Stimulated activated CD4-positive, alpha-beta T cell treated with anti-CD3 and anti-CD28 coated beads, TNF-alpha, amount 100 ng/mL, for 1 hour (primary cell): ENCODE measurements at places on chromosomes 12 and 14.

GRCh38 chr12:90905691-90906370 is 49.1 kb downstream of the CCER1 start:
- DNase-seq = no peak

- DNase-seq = no peak
Observed at GRCh38 chr12:131369094-131369845, 341.6 kb upstream of the SFSWAP start.

GRCh38 chr14:92407410-92407809 is 84.4 kb downstream of the SLC24A4 start:
- no peak for DNase-seq

- no peak for DNase-seq
Observed at GRCh38 chr14:73472185-73473114, 14.1 kb upstream of the NUMB start.

- no peak for DNase-seq
Observed at GRCh38 chr12:5204271-5204670, 160.6 kb downstream of the KCNA5 start.

DNA sequence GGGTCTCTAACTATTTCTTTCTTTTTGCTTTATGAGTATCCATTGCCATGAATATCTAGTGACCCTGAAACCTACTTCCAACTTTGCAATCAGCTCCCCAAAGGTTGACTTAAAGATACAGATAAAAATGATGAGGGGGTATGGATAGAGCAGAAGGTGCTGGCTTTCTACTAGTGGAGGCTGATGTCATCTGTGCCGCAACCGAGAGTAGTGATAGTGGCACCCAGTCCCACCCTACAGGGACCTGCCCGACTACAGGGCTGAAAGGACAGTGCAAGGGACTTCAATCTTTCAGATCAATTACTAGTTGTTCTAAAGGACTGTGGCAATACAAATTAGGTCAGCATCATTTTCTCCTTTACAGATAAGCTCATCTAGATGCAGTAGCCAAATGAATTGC is 806.0 kb downstream of the VRK1 start:
- DNase-seq = no peak

DNA sequence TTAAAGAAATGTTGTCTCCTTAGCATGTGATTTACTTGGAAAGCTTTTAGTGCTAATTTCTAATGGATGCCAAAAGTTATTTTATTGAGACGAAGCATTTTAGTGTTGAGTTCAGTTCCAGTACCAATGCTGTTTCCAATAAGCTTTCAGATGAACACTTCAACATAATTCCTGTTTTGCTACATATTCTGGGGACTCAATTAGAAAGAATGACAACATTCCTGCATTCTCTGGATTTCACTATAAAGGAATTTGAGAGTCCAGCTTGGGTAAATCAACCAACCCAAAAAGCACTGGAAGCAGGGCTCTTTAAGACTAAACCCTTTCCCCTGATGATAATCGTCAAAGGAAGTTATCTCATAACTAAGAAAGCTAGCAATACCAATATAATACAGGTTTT is 353.0 kb upstream of the TMTC1 start:
- DNase-seq = no peak

DNA sequence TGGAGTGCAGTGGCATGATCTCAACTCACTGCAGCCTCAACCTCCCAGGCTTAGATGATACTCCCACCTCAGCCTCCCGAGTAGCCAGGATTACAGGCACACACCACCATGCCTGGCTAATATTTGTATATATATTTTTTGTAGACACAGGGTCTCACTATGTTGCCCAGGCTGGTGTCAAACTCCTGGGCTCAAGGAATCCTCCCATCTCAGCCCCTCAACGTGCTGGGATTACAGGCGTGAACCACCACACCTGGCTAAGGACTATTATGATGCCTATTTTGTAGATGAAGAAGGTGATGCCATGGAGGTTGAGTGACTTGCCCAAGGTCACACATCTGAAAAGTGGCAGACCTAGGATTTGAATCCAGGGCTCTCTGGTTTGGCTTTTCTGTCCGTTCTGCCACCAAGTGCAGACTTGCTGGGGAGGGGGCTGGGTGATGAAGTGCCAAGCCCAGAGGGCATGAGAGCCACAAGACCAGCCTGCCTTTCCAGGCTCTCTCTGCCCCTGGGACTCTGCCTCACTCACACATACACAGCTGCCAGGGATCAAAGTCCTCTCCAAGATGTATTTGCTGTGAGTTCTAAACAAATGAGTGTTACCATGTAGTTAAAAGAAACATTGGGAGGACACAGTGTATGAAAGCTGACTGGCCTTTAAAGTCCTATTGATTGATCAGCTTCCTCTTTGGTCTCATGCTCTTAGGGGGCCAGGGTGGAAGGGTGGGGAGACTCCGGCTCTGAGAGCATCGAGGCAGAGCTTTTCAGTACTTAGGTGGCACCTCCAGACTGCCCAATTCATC is 21.3 kb upstream of the RBM19 start:
- no peak for DNase-seq

GRCh38 chr14:103748534-103748857 is 32.9 kb downstream of the ZFYVE21 start:
- peak; percentile 9 for DNase-seq

DNA sequence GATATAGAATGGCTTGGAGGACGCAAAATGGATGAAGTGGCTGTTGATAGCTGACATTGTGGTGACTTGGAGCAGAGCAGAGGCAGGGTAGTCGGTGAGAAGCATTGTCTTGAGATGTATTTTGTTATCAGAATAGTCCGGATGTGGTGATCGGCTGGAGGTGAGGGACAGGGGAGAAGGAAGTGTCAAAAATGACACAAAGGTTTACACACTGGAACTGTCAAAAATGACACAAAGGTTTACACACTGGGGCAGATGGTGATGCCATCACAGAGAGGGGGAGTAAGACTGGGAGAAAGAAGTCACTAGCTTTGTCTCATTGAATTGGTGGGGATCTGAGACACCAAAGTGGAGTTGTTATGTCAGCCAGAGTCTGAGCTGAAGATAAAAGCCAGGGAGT is 30.1 kb downstream of the CDKL1 start:
- DNase-seq = no peak

DNA sequence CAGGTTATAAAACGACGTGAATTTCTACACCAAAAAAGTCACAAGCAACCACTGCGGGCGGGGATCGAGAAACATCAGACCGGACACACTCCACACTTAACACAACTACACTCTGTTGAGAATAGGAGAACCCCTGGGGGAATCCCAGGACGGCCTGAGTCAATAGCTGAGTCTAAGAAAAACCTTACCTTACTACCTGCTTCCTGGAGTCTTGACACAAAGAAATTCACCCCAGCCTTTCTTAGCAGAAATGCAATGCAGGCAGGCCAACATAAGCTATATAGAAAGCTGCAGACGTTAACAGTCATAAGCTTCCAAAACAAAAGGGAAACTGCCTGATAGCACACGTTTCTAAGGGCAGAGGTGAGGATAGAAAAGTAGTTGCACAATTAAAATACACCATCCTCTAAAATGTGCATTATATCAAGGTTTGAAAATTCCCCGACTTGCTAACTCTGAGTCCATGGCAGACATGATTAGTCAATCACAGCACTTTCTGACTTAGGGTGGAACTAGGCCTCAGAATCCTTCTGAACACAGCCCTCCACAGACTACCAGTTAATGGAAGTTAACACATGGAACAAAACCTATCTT is 68.0 kb downstream of the CCDC88C start:
- peak; percentile 37 for DNase-seq

GRCh38 chr14:22829661-22830442 is at the start of gene MRPL52:
TSS of gene MRPL52 (plus strand) at chr14:22829887. CDS start at chr14:22829913, 26 bp downstream.
- DNase-seq = peak; percentile 78

DNA sequence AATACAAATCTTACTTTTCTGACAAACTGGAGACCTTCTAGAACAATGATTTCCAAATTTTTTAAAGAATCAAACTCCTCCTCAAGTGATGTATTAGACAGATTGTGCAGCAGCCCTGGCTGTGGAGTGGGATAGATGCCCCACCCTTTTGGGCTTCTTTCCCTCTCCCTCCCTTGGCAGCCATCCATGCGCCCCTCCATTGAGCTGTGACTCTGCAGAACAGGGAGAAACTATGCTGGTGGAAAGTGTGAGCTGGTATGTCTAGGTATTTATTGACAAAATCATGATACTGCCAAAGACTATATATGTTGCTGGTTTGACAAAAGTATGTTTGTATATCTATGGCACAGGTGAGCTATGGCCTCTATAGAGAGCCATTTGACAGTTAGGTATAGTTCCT is 138.5 kb downstream of the KTN1 start:
- DNase-seq = no peak

GRCh38 chr14:74848768-74849167 is 27.2 kb downstream of the PROX2 start:
- DNase-seq = no peak

GRCh38 chr14:102532204-102532658 is 22.7 kb upstream of the ANKRD9 start:
- no peak for DNase-seq

DNA sequence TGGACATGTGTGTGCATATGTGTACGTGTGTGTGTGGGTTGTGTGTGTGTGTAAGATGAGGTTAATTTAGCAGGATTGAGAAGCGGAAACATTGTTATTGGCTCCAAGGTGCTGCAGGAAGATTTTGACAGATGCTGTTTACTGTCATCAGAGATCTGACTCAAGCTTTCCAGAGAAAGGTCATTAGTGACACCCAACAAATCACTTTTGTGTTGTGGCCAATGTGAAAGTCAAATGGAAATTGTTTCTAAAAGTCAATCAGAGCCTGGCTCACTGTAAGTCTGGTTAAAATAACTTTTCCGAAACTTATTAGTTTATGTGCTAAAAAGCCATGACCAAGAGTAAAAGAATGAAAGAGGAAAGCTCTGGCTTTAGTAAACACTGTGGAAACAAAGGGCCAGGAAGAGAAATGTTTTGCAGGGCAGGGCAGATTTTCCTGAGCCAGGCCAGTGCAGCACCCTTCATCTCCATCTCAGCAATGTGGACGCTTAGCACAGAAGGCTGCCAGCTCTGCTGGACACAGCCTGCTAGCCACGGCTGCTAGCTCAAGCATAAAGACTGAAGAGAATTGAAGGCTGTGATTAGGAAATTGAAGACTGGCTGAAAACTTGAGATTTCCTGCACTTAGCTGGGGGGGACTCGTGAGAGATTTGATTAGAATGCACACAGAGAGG is 235.8 kb downstream of the NEDD1 start:
- no peak for DNase-seq

DNA sequence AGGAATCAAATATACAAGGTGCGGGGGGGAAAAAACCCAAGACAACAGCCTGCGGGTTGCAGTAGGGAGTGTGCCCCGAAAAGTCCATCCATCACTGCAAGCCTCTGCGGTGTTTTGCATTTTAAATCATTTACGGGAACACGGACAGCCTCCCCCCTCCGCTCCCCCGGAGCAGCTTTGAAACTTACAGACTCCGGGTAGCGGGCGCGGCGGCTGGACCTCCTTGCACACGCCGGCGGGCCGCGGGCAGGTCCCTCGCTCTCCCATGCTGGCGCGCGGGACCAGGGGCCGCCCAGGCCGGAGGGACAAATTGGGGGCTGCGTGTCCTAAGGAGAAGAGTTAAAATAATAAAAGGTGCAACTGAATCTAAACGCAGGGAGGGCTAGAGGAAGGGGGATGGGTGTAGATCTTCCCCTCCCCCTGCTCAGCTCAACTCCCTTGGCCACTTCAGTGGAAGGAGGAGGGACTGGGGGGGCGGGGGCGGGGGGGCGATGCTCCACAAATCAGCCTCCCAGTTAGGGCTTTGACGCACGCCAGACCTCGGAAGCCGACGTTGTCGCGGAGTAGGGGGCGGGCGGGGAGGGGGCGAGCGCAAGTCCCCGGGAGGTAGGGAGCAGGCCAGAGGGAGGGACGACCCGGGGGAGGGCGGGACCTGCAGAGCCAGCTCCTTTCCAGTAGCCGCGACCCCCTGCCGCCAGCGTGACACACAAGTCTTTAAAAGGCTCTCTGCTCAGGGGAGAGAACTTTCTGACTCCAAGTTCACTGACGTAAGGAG is at the start of gene KCNJ8:
Gene KCNJ8, minus strand, starts transcription at position 349 of the 775 bp plus-strand sequence. CDS start 1,090 bp downstream, outside the sequence.
- DNase-seq = no peak

DNA sequence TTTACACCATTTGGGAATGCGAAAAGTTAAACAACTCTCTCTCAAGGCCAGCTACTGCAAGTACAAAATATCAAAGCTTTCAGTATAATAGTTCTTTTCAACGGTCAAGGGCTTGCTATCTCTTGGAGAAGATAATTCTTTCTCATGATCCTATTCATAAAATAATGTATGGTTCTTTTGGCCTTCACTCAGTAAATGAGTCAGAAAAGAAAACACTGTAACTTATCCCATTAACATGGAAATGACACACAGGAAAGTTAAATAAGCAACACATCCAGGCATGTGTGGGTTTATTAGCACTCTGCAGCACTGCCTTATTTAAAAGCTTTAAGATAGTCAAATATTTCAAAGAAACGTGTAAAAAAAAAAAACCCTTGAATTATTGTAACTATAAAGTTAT is 36.9 kb downstream of the ZFC3H1 start:
- no peak for DNase-seq

GRCh38 chr14:46036099-46036498 is 615.5 kb downstream of the RPL10L start:
- DNase-seq = no peak

GRCh38 chr12:49891012-49891411 is 12.7 kb downstream of the FAIM2 start:
- no peak for DNase-seq

GRCh38 chr12:52879394-52880351 is 25.2 kb downstream of the KRT8 start:
- peak; percentile 55 for DNase-seq

DNA sequence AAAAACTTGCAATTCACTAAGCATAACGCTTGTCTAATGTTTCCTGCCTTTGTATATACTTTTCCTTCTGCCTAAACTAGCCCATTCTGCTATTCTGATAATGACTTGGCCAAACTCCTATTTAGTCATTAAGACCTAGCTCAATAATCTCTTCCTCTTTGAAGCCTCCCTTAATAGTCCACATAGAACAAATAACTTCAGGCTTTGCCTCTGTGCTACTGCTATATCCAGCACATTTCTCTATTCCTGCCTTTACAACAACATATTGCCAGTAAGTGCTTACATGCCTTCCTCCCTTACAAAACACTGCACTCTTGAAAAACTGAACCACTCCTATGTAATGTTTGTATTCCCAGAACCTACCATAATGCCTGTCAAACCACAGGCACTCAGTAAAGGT is 13.8 kb downstream of the PRICKLE1 start:
- DNase-seq = no peak

GRCh38 chr14:100306998-100307765 is 938 bp upstream of the SLC25A29 start:
- no peak for DNase-seq

DNA sequence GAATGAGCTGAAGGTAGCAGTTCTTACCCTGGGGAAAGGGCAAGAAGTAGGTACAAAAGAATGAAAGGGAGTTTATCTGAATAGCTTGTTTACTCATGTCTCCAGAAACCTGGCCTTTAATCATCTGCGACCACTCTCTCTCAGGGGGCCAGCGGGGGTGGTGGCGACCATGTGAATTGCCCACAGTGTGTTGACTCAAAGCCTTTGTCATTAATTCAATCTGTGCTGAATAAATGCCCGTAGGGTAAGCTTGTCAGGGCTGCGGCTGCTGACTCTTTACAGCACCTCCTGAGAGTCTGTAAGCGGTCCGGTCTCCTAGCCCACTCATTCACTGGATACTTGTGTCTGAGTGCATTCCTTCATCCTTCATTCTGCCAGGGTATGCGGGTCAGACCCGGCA is 874.4 kb downstream of the SLC6A15 start:
- no peak for DNase-seq
